ENCODE measurements at places on chromosomes 3 and 15. TPM values are rescaled to one million over a fixed set of nuclear protein-coding genes. Genes with fewer than 3 reads are reported as not detected.

GHSR gene
- not detected for total RNA-seq

ANKRD34C gene
- not detected for total RNA-seq

FAIM gene
- total RNA-seq, result 8.5 TPM

VGLL3 gene
- 28.0 TPM for total RNA-seq

CCR8 gene
- total RNA-seq, result not detected

LXN gene
- 76.1 TPM for total RNA-seq

SERF2 gene
- 292 TPM for total RNA-seq

SERPINI1 gene
- 0.38 TPM for total RNA-seq

ADAM10 gene
- 197 TPM for total RNA-seq

PLOD2 gene
- total RNA-seq, result 649 TPM

OCA2 gene
- total RNA-seq, result not detected

GMNC gene
- total RNA-seq, result under 0.01 TPM

CDHR4 gene
- not detected for total RNA-seq

WDR72 gene
- total RNA-seq, result not detected

RARB gene
- total RNA-seq, result 51.6 TPM

DCLK3 gene
- total RNA-seq, result not detected

SMAD6 gene
- total RNA-seq, result 25.6 TPM

ATOSA gene
- total RNA-seq, result 31.8 TPM

EMC7 gene
- total RNA-seq, result 30.2 TPM

LRRIQ4 gene
- total RNA-seq, result not detected

All from endothelial cell of coronary artery (primary cell).